ENCODE measurements at places on chromosomes 1 and 21.

- no peak for DNase-seq
Measured at GRCh38 chr1:2214541-2215241, 13.4 kb upstream of the SKI start.

DNA sequence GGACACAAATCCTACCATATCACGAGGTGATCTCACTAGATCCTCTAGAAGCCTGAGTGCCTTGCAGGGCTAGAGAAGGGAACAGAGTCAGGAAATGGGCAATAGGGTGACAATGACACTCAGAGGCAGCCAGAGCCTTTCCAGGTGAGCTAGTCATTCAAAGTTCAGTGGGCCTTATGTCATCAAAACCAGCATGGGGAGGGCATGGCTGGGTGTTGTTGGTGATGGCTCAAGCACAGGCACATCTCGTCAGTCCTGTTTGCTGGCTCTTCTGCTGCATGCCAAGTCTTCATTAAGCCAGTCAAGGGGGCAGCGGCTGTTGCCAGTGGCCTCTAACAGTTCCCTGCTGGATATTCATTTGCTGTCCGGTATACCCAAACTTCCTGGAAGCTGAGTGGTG is 99.6 kb upstream of the USP24 start:
- no peak for DNase-seq

- DNase-seq: no peak
Measured at GRCh38 chr1:210587566-210587965, 258.9 kb downstream of the HHAT start.

- no peak for DNase-seq
Measured at GRCh38 chr1:41917076-41917475, 1.6 kb downstream of the HIVEP3 start.
